Activated naive CD4-positive, alpha-beta T cell treated with anti-CD3 and anti-CD28 coated beads, Interleukin-2, amount 10 ng/mL, durations not matched to agents 7 days and 5 days (primary cell): ENCODE measurements at places on chromosomes 7 and 10.

DNA sequence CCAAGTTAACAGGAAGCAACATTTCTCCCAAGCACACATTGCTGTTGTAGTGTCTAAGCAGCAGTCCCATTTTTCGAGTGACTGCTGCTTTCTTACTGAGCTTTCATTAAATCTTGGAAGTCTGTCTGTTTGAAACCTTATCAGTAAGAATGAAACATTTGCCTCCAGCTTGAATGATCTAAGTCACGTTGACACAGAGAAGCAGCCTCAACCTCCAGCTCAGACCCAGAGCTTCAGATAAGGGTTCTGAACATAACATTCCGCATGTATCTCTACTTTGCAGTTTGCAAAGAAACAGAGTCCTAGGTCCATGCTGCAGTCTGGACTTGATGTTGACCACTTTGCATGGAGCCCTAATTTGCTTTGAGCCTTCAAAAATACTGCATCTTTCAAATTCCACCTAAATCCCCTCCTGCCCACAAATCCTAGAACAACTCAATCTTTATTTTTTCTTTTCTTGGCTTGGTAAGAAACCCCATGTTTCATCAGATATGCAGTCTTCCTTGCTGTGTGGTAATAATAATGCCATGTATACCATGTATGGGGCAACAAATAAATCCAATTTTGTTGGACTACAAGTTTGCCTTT, 698.7 kb upstream of the IGFBP3 start:
- DNase-seq, result no peak

GRCh38 chr7:80699045-80699638, 60.7 kb downstream of the CD36 start:
- no peak for DNase-seq

GRCh38 chr7:43487731-43488073, 95.2 kb upstream of the STK17A start:
- DNase-seq, result no peak

DNA sequence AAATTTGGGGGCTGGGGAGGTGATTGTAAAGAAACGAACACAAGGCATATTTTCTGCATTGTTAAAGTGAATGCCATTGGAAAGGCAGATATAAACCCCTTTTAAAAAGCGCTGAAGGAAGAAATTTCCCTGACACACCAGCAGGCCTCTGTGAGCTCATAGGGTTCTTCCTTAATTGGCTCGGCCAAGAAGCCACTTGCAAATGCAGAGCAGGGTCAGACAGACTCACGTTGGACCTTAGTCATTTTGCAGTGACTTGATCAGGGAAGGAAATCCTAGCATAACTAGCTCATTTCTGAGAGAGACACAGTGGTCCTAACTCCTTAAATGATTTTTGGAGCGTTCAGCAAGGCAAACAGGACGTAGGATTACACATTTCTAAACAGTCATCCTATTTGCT, 1461.4 kb downstream of the GATA3 start:
- no peak for DNase-seq

GRCh38 chr10:69976795-69977546, 75.7 kb upstream of the MACROH2A2 start:
- no peak for DNase-seq

DNA sequence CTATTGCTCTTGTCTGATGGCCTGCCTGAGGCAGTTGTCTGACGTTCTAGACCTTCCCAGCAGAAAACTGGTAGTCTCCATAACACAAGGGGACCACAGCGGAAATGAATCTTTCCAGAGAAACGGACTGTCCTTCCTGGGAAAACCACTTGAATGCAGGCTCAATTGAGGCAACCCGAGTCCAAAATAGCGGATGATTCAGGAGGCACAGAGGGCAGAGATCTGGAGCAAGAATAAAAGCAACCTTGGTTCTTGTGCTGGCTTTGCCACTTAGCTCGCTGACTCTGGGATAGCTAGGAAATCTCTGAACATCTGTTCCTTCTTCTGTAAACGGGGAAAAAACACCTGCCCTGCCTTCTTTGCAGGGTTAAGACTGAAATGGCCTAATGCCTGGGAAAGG, 178.8 kb downstream of the NEURL1 start:
- DNase-seq, result no peak

GRCh38 chr10:73251683-73252444, 580 bp downstream of the MRPS16 start:
- DNase-seq, result peak; percentile 23

DNA sequence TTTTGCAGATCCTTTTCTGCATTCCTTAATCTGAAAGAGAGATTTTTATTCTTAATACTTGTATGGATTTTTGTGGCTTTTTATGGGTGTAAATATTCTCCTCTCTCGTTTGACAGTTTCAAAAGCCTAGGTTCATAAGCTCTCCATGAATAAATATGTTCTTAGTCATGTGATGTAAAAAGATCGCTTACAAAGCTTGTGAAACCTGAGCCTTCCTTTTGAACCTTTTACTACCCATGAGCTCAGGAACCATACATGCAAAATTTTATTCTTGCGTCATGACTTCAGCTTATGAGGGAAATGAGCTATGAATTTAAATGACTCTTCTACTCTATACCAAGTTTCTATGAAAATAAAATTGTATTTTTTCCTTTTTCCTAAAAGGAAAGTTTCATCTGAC, 98.7 kb downstream of the POLL start:
- DNase-seq, result no peak

DNA sequence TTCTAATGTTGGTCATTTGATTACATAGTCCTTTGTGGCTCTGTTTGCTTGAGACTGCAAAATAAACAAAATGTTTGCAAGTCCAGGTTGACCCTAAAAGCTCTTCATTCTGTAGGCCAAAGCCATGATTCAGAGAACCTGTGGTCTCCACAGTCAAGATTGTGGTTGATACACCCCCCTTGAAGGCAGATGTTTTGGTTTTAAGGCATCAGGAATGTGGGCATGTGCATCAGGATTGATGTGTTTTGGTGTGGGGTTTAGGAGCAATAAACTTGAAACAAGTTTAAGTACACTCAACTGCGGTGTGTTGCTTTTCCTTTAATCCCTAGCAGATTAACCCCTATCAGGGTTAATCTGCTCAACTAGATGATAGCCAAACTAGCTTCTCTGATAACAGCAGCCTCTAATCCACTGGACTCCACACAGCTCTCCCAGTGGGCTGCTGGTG, 379.1 kb upstream of the GALNT17 start:
- DNase-seq, result no peak

- no peak for DNase-seq
Measured at GRCh38 chr10:100013621-100014020, 3.9 kb upstream of the DNMBP start.

- no peak for DNase-seq
Measured at GRCh38 chr10:126469692-126470091, 81.4 kb upstream of the ADAM12 start.

DNA sequence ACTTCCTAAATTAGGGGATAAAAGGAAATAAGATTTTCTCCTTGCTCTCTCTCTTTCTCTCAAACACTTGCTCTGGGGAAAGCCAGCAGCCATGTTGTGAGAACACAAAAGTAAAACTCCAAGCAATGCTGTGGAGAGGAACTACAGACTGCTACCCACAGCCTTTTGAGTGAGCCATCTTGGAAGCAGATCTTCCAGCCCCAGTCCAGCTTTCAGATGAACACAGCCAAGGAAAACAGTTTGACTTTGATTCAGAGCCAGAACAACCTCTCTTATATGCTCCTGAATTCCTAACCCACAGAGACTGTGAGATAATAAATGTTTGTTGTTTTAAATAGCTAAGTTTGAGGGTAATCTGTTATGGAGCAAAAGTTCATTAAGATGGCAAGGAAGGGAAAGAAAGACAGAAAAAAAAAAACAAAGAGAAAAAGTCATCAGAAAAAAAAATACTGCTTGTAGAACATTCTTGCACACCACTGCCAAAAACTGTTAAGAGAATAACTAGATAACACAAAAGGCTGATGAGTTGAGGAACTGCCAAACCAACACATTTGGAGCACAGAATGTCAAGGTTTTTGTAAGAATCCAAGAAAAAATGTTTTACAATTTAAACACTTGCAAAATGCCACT, 20.9 kb upstream of the PRKAR2B start:
- no peak for DNase-seq

DNA sequence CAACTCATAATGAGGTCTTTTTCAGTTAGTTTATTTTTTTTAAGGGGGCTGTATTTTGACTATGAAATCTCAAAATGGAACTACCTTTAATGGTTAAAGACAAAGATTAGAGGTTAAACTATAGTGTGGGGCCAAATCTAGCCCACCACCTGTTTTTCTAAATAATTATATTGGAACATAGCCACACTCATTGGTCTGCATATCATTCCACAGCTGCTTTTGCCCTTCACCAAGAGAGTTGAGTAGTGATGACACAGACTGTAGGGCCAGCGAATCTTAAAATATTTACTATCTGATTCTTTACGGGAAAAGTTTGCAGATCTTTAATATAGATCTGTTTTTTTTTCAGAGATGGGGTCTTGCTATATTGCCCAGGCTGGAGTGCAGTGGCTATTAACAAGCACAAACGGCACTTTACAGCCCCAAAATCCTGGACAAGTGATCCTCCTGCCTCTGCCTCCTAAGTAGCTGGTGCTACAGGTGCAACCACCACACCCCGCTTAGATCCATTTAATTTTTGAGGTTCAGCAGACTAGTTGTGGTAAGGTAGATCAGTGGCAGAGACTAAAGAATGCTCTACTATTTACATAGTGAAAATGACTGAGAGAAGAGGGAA, 25.8 kb downstream of the EPC1 start:
- DNase-seq, result no peak

GRCh38 chr10:484441-484924, 205.0 kb downstream of the DIP2C start:
- peak; percentile 62 for DNase-seq

DNA sequence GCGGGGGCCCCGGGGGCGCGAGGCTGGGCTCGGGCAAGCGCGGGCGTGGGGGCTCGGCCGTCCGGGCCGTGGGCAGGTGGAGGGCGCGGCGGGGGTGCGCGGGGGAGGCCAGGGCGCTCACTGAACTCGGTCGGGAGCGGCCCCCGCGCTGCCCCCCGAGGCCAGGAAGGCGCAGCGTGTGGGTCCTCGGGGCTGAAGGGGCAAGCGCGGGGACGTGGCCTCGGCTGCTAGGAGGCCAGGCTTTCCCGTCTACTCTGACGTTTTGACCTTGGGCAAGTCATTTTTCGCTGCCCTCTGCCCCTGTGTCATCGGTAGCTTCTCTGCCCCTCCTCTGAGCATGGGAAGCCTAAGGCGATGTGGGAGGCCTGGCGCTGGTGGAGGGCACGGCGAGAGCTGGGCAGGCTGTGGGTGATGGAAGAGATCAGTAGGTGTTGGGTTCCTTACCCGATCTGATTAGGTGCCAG, 441 bp downstream of the FBH1 start:
- no peak for DNase-seq

GRCh38 chr7:25669961-25670841, 441.9 kb upstream of the NPVF start:
- DNase-seq, result no peak

- no peak for DNase-seq
Measured at GRCh38 chr10:1356349-1356748, 300.2 kb downstream of the WDR37 start.

- DNase-seq, result no peak
Measured at GRCh38 chr7:158519633-158520174, 67.9 kb downstream of the PTPRN2 start.

- no peak for DNase-seq
Measured at GRCh38 chr10:112687647-112688046, 240.6 kb downstream of the VTI1A start.

- DNase-seq, result no peak
Measured at GRCh38 chr7:73539709-73540108, 17.6 kb upstream of the BAZ1B start.

DNA sequence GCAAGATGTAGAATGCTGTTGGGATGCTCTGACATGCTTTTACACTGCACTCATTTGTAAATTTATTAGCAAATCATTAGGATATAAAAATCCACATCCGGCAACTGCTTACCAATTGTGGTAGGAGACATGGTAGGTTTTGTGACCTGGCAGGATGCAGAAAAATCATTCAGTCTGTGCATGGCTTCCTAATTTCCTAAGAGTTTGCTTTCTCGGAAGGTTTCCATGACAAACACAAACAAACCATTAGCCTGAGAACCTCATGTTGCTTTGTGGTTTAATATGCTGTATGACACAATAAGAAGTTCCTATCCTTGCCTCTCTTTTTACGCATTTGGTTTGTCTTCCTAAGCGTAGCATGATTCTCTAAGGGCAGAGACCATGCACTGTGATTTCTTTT, 14.7 kb upstream of the LMBR1 start:
- DNase-seq, result no peak

DNA sequence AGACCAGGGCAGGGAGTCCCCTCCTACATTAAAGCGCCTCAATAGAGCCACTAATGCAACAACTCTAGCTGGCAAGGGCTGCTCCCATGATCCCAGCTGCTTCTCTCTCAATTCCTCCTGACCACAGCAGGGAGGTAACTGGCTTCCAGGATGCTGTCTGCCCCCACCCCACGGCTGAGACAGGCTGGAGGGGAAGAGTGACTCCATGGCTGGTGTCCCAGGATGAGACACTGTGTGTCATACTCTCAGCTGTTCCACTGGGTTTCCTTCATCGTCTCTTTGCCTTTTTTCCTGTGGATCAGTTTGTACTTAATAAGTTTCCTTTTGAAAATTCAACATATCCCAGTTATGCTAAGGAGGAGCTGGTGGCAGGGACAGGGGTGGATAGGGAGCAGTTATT, 27.7 kb upstream of the MYH16 start:
- DNase-seq, result no peak

DNA sequence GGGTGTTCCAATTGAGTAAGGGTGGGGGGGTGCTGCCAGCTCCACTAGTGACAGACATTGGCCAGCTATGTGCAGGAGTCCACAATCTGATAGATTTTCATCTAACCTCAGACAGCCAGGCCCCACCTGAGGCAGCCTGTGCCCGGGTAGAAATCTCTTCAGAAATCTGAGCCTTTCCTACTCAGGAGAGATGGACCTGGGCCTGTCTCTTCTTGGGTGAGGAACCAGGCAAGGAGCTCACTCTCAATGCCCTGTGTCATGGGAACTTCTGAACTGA, 86.9 kb downstream of the UBE2H start:
- DNase-seq, result no peak

- no peak for DNase-seq
Measured at GRCh38 chr10:119023553-119023868, 6.0 kb upstream of the NANOS1 start.

- DNase-seq, result no peak
Measured at GRCh38 chr7:109984729-109985128, 1106.2 kb upstream of the LRRN3 start.

DNA sequence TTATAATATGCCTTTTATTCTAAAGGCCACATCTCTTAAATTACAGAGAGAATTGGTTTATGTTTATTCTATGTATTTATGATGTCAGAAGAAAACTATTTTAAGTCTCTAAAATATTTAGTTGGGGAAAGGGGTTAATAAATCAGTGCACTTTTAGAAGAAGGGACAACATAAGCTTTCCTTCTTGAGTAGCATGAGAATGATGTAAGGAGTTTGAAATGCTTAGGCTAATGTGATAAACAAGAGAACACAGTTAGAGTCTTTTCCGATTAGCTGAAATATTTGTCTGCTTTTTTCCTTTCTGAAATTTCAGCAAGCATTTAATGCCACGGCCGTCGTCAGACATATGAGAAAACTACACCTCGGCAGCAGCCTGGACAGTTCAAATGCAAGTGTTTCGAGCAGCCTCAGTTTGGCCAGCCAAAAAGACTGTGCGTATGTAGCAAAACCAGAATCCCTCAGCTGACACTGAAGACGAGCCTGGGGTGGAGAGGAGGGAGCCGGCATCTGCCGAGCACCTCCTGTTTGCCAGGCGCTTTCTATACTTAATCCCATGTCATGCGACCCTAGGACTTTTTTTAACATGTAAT, 176.2 kb downstream of the CCDC3 start:
- DNase-seq, result no peak

GRCh38 chr10:96216775-96217174, 54.6 kb downstream of the BLNK start:
- DNase-seq, result no peak

- DNase-seq, result no peak
Measured at GRCh38 chr10:51620131-51620530, 79.3 kb downstream of the CSTF2T start.
